ENCODE measurements at places on chromosomes 4 and X.

- DNase-seq: no peak
Observed at GRCh38 chrX:118251271-118251670, 94.6 kb upstream of the WDR44 start.

DNA sequence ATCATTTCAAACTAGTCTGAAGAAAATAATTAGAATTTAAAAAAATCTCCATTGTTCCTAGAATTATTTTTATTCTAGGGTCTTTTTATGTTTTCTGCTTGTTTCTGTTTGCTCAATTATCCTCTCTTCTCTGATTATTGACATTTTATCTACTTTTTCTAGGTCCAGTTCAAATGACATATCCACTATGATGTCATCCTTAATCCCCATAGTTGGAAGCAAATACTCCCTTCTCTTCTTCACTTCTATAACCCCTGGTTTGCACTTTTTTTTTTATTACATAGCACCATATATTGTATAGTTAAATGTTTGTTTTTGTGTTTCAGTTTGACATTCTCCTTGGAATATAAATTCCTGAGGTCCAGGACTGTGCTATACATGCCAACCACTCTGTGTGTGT lies 82.6 kb downstream of the CT47B1 start:
- no peak for DNase-seq

GRCh38 chr4:183155450-183156184 lies 56.6 kb downstream of the WWC2 start:
- DNase-seq: no peak

DNA sequence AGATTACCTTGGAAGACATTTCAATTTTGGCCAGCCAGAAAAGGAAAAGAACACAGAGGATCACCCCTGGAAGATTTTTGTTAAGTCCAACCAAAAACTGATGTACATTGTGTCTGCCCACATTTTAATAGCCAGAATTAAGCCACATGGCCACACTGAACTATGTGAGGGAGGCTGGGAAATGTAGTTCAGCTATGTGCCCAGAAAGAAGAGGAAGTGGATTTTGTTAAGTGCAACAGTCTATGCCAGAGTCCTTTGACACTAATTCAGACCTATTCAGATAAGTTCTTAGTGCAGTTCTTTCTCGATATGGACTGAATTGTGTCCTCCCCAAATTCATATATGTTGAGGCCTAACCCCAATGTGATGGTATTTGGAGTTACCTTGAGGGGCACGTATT lies 18.4 kb downstream of the PRPS1 start:
- no peak for DNase-seq

DNA sequence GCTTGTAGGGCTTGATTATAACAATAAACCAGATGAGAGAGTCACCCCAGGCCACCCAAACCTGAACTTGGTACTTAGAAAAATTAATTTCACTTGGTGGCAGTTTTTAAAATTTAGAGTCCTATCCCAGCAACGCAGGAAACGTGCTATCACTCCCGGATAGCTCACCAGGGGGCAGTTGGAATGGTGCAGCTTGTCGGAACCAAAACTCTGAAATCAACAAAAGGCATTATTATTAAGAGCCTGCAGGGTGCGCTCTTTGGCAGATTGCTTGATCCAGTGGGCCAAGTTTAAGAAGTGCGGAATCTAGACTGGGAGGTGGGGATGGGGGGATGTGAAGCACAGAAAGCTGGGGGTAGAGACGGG lies 2.4 kb downstream of the FRAS1 start:
- no peak for DNase-seq

GRCh38 chr4:142959173-142959572 lies 113.1 kb upstream of the INPP4B start:
- no peak for DNase-seq

DNA sequence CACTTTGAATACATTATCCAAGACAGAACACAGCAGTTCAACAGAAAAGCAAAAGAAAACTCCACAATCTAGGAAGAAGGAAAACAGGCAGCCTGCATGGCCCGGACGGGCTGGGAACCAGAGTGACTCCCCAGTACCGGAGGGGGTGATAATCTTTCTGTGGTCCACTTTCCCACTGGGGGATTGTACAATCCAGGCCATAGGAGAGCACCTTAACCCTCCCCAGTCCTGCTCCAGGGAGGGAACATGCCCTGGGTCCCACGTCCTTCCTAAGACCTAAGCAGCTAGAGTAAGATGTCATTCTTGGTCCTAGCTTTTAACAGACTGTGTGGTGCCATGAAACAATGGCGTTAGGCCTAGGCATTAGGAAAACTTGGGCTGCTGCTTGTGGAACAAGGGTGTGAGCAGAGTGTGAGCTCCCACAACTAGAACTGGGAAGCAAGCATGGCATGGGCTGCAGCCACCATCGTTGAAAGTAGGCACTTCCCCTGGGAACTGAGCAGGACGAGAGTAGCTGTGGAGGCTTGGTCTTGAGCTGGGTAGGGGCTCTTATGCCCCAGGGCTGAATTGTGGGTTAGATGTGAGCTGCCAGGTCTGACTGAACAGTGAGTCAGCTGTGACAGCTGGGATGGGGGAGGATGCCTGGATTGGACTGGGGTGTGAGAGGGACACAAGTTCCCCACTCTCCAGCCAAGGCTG lies 42.4 kb downstream of the NAT8L start:
- no peak for DNase-seq

DNA sequence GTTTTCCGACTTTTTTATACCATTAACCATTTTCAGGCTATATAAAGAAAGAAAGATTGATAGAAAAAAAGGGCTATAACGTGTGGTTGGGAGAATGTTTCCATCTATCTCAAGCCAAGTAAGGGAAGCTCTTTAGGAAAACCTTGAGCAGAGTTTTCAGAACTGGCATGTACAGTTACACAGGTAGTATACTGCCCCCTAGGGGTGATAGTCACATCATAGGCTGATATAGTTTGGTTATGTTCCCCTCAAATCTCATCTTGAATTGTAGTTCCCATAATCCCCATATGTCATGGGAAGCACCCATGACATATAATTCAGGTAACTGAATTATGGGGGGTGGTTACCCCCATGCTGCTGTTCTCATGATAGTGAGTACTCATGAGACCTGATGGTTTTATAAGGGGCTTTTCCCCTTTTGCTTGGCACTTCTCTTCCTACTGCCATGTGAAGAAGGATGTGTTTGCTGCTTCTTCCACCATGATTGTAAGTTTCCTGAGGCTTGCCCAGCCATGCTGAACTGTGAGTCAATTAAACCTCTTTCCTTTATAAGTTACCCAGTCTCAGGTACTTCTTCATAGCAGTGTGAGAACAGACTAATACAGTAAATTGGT lies 186.8 kb downstream of the TMA16 start:
- DNase-seq: no peak

Measured in stimulated activated CD4-positive, alpha-beta T cell treated with anti-CD3 and anti-CD28 coated beads, TNF-alpha, amount 100 ng/mL, for 1 hour (primary cell).